ENCODE measurements at places on chromosomes 2 and 18.

DNA sequence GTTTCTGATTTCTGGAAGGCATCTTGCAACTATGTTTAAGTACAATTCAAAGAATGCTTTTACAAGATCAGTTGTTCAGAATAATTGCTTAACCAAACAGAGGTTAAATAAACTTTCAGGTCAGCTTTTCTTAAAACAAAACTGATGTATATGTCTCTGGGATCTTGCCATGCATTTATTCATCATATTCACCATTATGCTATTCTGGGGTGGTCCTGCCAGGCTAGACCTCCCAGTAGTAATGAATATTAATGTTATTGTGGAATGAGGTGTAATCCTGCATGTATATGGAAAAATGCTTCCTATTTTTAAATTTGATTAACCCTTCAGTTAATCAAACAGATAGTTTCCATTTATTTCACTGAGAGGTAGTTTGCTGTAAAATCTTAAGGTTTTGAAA, 129.3 kb upstream of the RGPD4 start:
- DNase-seq: no peak

- DNase-seq: no peak
Observed at GRCh38 chr2:161357097-161357496, 48.9 kb downstream of the PSMD14 start.

- DNase-seq: no peak
Observed at GRCh38 chr18:63774511-63774910, 707 bp upstream of the SERPINB7 start.

DNA sequence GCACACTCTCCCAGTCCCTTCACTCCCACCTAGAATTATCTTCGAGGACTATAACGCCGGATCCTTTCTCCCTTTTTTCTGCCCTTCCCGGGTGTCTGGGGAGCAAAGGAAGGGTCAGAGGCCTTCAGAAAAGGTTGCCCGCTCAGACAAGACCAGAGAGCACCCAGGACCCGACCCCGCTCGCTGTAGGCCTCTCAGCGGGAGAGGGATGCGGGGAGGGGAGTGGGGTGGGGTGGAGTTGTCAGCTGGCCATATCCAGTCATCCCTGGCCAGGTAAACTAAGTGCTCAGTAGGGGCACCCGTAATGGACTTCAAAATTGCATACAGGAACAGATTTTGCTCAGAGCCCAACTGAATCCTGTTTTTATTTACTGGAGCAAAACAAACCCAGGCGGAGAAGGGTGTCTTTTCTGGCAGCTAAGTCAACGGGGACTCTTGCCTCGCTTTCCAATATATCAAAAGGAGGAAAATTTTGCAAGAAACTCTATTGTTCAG, 65.0 kb downstream of the NOL4 start:
- DNase-seq: no peak

DNA sequence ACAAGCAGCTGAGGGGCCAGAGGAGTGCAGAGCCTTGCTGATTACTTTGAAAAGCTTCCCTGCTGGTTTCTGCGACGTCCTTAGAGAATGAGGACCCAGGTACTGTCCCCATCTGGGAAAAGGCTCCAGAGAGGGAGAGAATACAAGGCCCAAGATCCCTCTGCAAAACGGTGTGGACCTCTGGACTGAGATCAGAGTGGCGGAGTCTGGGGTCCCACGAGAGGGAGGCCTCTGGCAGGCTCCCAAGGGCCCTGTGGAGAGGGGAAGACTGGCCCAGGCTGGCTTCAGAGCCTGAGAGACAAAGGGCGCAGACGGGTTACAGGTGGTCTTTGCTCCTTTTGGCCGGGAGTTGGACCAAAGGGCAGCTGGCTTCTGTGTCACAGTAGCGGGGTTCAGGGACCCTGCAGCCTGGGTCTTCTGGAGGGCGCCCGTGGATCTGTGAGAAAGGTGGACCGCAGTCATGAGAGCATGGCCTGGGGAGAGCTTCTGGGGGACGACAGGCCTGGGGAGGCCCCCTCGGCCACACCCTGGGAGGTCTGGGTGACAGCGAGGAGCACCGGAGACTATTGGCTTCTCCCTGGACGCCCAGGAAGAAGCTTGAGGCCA, 805 bp downstream of the SNORC start:
- no peak for DNase-seq

Measured in CD4-positive, alpha-beta T cell treated with Interleukin-17A for 1 hour (primary cell).